ENCODE measurements at places on chromosomes 3 and 15.

DNA sequence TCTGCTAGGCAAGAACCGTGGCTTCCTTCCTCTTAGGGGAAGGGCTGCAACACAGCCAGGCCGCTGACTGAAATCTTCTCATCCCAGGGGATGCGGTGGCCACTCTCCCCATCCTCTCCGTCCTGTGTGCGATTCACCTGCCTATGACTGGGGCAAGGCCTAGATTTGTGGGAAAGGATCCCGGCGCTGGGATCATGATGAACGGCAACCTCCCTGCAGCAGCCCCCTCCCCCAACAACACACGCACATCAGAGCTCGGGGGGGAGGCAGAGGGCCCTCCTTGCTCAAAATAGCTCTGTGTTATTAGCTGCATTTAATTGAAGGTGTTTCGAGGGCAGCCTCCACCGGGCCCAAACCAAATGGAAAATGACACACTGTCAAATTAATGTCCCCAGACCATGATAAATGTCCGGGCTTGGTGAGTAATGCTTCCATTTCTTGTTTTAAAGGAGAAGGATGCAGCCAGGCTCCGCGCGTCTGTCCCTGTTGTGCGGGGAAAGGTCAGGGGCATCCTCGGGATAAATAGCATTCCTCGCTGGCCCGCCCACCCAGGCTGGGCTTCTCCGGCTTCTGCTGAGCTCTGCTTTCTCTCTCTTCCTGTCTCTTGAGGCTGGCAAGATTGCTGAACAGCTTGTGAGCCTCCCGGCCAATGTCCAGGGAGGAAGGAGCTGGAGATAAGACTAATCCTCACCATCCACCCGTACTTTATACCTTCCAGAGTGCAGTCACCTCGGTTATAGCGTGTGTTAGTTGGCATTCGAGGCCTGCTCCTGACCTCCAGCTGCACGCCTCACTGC lies 56.4 kb upstream of the TLE3 start:
- DNase-seq = no peak

- DNase-seq = no peak
Measured at GRCh38 chr15:87575896-87576473, 680.6 kb downstream of the NTRK3 start.

DNA sequence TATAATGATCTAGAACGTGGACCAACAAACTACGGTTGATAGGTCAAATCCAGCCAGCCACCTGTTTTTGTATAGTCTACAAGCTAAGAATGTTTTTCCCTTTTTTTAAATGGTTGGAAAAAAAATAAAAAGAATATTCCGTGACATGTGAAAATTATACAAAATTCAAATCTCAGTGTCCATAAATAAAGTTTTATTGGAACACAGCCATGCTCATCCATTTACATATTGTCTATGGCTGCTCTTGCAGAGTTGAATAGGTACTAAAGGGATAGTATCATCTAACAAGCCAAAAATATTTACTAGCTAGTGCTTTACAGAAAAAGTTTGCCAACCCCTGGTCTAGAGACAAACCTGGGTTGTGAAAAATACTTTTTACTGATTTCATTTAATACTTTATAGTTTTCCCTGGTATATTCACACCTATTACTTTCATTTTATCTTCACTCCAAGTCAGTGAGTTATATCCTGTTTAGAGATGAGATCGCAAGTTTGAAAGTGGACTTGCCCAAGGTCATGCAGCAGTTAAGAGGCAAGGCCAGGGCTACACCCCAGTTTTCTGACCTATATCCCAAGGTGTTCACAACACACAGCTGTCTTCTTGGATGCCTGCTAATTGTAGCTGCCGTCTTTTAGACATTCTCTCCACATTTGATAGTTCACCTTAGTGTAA lies 58.4 kb downstream of the IGF2BP2 start:
- DNase-seq = no peak

GRCh38 chr15:93033434-93034045 lies 55.5 kb downstream of the RGMA start:
- DNase-seq = no peak

- no peak for DNase-seq
Measured at GRCh38 chr3:15266510-15267376, 60.7 kb downstream of the CAPN7 start.

GRCh38 chr3:189630767-189631372 lies 319 bp upstream of the TP63 start:
- DNase-seq = no peak

DNA sequence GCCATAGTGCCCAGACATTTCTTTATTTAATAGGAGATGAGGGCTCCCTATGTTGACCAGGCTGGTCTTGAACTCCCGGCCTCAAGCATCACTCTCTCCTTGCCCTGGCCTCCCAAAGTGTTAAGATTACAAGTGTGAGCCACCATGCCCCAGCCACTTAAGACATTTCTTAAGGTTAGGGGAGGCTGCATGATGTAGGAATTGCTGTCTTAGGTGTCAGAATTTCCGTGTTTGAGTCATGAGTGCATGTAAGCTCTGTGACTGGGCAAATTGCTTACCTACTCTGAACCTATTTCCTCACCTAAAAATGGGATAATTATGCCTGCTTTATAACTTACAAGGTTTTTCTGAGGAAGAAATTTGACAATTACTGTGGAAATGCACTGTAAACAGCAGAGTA lies 34.2 kb upstream of the SIAH2 start:
- DNase-seq = no peak

GRCh38 chr3:124363476-124363875 lies 366.8 kb upstream of the UMPS start:
- DNase-seq = no peak

DNA sequence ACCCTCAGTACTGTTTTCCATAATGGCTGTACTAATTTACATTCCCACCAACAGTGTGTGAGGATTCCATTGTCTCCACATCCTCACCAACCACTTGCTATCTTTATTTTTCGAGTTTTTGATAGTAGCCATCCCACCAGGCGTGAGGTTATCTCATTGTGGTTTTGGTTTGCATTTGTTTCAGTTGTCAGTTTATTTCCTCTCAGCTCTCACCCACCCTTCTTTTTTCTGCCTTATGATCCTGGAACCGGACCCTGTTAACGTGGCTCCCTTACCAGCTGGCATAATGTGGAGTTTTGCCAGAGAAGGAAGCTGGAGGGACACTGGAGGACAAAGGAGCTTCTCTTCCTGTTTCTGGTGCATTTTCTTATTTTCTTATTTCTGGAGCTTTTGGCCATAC lies 25.1 kb upstream of the SH3GL3 start:
- no peak for DNase-seq

DNA sequence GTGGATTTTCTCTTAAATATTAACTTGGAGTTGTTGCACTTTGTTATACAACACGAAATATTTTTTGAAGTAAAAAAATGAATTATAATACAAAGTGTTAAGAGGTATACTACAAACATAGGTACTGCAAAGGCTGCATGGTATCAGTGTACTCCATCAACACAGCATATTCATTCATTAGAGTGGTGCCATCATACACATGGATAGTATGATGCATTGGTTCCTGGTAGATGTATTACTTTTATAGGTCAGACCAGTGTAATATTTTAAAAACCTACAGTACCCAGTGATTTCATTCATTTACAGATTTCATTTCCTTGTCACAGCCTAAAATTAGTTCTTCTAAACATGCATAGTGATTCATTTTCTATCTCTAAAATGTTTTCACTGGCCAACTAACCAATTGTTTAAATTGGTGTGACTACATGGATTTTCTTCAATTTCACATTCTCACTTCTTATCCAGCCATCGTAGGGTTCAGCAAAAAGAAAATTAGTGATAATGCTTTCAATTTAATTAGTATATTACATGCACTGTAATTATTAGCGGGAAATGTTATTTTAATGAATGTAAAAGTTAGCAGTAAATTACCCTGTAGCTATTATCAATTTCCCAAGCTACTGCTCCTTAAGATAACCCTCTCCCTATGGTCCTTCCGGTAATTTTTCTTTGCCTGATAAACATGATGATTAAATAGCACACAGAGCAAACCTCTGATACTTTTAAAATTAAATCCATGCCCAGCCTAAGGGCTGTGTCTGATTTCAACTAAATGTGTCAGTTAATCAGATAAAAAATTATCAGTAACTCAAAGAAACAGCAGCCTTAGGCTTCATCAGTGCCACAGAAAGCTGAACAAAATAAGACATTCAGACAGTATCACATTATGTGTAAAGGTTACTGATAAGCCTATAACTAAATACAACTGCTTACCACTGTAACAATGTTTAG lies 68.4 kb downstream of the DPH6 start:
- DNase-seq = no peak

GRCh38 chr3:143897576-143898295 lies 49.5 kb upstream of the SLC9A9 start:
- peak; percentile 47 for DNase-seq

GRCh38 chr15:98155356-98155755 lies 194.9 kb downstream of the ARRDC4 start:
- no peak for DNase-seq

- no peak for DNase-seq
Measured at GRCh38 chr15:81323559-81323943, 390 bp downstream of the STARD5 start.

DNA sequence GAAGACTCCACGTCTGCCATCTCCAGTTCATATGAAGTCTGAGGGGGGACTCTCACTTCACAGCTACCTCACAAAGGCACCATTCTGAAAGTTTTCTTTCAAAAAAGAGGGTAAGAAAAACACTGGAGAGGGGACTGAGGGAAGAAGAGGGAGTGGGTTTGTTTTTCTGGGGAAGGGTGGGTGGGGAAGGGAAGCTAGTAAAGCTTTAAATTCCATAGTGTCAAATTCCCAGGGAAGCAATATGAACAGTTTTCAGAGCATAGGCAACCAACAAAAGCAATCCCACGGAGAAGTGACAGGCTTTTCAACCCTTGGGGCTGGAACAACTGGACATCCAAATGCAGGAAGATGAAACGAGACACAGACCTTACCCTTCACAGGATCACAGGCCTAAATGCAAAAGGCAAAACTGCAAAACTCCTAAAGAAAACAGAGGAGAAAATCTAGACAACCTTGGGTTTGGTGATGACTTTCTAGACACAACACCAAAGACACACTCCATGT lies 61.7 kb downstream of the CHSY1 start:
- no peak for DNase-seq

DNA sequence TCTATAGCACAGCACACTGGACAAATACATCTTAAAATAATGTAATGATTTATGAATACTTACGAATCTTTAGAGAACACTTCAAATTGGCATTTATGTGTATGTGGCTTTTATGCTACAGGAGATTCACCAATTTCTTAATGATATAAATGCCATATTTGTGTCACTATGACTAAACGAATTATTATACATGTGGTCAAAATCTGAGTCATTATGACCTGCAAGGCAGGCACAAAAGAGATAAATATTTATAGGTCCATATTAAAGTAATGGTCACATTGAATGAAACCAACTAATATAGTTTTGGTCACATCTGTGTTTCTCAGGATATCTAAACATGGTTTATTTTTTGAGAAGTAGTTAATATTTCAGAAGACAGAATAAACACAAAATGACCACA lies 232.3 kb upstream of the SEMA6D start:
- DNase-seq = no peak

GRCh38 chr3:108780235-108780634 lies 23.0 kb upstream of the RETNLB start:
- no peak for DNase-seq

DNA sequence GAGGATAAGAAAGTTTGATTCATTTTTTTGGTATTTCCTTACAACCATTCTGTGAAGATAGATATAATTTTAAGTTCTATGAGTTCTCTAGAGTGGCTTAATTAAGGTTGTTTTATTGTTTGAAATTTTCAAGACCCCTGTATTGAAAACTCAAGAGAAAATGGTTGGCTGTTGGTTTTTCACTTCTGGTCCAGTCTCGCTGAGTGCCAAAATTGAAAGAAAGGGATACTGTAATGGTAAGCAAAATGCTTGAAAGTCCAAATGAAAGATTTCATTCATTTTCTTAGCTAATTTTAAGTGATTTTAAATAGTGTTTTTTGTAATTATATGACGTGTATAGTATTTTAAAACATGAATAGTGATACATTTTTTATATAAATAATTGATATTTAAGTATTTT lies 7.4 kb downstream of the ARRDC4 start:
- no peak for DNase-seq

- DNase-seq = peak; percentile 40
Measured at GRCh38 chr15:65258375-65259262, 28.1 kb downstream of the PARP16 start.

GRCh38 chr3:144921710-144922109 lies 950.1 kb downstream of the DIPK2A start:
- DNase-seq = no peak

DNA sequence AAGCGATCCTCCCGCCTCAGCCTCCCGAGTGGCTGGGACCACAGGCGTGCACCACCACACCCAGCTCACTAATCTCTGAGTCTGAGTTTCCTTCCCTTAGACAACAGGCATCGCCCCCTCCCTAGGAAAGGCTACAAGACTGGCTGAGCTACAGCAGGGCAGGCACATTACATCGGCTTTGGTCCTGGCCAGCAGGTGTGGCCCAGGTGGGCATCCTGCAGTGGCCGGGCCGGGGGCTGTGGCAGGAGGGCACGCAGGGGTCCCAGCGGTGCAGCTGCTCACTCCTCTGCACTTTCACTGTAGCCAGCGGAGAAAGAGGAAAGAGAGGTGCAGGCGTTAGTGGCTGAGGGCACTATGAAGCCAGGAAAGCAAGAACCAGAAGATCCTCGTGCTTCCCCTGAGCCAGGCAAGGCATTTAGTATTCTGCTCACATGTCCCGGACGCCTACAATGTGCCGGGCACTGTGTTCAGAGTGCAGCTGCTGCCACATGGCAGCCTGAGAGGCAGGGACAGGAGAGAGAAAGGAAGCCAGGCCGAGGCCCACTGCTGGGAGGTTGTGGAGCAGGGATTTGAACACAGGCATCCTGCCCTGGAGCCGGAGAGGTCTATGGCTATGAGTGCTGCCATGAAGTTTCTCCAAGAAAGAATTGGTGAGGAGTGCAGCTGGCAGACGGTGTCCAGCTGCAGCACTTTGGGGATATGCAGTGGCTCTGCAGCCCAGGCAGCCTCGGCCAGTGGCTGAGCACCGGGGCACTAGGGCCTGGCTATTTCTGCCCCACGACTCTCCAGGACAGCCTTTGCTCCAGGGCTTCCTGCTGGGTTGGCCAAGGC lies 22.3 kb downstream of the GRIP2 start:
- DNase-seq = no peak

GRCh38 chr3:178777718-178778411 lies 241.6 kb downstream of the KCNMB2 start:
- no peak for DNase-seq

DNA sequence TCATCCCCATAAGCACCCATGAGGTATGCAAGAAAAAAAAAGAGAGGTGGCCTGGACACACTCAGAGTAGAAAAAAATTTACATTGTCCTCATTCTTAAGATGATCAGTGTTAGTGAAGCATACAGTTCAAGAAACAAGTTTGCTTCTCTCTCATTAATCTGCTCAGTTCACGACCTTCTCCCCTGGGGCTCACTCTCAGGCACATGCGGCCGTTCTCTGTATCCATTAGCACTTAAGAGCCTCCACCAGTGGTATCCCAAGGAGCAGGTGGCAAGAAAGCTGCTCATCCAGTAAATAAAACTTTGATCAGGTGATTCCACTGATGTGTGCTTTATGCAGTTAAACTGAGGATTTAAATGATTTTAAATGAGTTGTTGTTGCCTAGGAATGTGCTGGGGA lies 57.4 kb downstream of the ARHGAP31 start:
- no peak for DNase-seq

Measured in spinal cord (tissue), 10 donors.